GF-D8 (cell line): ENCODE measurements at places on chromosomes 7 and 10.

- DNase-seq: no peak
Measured at GRCh38 chr7:2383543-2384274, 19.7 kb upstream of the CHST12 start.

GRCh38 chr7:75054744-75055143 is 18.9 kb downstream of the RCC1L start:
- no peak for DNase-seq

DNA sequence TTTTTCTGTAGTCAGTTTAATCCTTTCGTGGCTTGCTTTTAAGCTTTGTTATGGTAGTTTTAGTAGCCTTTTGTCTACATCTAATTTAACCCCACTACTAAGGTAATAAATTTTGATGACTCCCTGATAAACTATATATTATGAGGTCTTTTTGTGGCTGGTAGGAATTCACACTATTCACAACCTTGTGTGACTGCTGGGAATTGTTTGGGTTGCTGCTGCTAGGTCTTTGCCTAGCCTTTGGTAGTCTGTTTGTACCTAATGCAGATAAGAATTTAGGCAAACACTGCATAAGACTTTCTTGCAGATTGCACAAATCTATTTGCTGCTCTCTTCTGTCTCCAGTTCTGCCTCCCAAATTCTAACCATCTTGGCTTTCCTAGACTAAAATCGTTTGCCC is 58.3 kb downstream of the SHOC2 start:
- DNase-seq: no peak

DNA sequence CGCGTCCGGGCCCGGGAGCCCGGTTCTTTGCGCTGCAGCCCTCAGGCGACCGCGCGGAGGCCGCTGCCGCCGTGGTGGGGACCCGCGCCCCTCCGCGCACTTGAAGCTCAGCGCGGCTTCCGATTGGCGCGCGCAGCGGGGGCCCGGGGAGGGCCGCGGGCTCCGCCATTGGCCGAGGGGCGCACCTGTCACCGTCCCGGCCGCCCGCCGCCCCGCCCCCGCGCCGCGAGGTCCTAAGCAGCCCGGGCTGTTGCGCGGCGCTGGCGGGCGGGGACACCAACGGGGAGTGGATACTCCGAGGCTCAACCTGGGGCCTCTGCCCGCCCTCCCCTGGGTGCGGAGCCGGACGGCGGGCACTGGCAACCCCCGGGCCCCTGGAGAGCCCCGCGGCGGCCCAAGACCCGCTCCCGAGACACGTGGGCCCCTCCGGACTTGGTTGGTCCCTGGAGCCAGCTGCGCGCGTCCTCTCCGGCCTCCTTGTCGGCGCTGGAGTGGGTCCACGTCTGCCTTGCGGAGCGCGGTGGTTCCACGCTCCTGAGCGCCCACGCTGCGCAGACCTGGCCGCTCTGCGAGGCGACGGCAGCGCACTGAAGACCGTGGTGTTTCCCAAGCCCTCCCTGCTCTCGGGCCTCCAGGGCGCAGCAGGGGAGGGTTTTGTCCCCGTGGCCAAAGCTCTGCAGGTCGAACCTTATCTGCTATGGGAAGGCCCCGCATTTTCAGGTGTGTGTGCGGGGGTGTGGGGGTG is at the start of gene MNX1:
Gene MNX1 (minus strand): TSS at position 76 of the 745 bp plus-strand sequence. CDS start 313 bp downstream, outside the sequence.
- no peak for DNase-seq

DNA sequence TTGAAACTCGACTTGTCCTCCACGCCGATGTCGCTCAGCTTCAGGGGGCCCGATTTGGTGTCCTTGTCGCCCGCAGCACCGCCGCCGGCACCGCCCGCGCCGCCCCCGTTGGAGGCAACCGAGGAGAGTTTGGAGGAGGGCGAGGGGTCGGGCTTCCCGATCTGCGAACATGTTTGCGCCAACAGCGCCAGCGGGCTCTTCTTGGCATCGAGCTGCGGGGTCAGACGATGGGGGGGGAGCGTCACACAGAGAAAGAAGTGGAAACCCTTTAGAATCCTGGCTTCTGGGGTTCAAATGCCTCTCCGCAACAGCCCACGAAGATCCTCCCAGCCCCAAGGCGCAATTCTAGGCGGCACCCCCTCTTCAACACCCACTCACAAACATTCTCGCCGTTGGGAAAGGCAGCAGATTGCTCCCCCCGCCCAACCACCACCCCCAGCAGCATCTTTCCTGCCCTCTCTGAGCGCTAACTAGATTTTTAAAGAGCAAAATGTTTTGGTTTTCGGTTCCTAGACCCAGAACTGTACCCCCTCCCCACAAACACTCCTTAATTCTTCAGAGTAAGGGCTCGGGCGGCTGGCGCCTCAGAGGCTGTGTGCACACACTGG is 1.3 kb downstream of the ZNF503 start:
- DNase-seq: no peak

- no peak for DNase-seq
Measured at GRCh38 chr10:69281507-69282413, 3.5 kb downstream of the HK1 start.
